ENCODE measurements at places on chromosomes 3 and 15.

DNA sequence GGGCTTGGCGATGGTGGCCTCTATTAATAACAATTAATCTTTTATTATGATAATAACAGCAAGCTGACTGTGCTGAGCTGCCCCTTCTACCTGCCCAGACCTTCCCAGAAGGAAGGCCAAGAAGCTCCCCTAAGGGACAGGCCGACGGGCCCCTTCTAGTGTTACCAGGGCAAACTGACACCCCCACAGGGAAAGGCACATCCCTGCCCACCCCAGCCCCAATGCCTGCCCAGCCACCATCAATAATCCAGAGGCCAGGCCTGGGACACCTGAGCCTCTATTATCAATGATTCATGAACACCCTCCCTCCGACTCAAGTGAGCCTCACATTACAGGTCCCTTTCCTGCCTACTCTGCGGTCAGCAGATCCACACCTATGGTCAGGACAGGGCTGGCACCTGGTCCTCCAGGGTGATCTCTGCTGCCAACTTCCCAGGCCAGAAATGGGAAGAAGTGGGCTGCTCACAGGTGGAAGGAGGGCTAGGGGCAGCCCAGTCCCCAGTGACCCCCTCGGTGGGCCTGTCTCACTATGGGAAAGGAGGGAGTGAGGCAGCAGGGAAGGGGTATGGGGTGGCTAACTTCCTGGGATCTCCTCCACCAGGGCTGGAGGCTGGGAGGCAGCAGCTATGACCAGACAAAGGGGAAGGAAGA is 1.8 kb downstream of the TWF2 start:
- H3K27ac ChIP-seq: peak overlapping the region; percentile 93
- no peak for DNase-seq
- peaks cover 3% of the 10 kb centered on the region for H3K36me3 ChIP-seq
- peaks cover 44% of the 10 kb centered on the region for H3K4me1 ChIP-seq

DNA sequence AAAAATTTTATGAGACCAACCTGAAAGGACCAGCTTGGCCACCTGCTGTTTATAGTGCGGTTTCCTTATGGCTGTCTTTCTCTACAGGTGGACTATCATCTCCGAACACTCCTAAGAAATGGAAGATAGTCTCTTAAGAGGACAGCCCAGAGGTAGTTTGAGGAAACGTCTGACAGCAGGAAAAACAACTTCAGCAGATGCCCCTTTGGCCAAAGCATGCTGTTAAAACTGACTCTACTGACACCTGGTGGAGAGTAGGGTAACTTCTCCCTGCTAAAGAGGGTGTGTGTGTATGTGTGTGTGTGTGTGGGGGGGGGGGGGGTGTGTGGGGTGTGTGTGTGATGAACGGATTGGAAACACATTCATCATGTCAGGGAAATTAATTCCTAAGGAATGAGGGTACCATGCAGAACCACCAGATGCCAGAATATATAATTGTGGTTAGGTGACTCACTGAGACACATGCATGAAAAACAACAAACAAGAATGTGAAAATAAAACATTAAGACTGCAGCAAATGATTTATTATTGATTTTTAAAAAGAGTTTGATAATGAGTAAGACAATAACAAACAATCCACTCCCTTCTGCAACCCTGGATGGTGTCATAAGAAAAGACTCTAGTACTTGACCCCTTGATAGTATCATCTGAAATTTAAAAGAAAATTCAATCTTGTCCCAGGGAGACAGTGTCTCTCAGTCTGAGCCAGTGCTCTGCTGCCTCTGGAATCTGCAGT is 256.5 kb downstream of the THRB start:
- no peak for DNase-seq
- no peak overlapping the region for H3K4me3 ChIP-seq
- no peaks in the 10 kb centered on the region for H3K36me3 ChIP-seq
- H3K27ac ChIP-seq: peak overlapping the region; percentile 71
- no peaks in the 10 kb centered on the region for H3K27me3 ChIP-seq

- H3K4me1 ChIP-seq: no peaks in the 10 kb centered on the region
- H3K36me3 ChIP-seq: no peaks in the 10 kb centered on the region
- no peaks in the 10 kb centered on the region for H3K27me3 ChIP-seq
- H3K4me3 ChIP-seq: no peak overlapping the region
- no peak for DNase-seq
Observed at GRCh38 chr3:64837126-64837738, 149.4 kb upstream of the ADAMTS9 start.

DNA sequence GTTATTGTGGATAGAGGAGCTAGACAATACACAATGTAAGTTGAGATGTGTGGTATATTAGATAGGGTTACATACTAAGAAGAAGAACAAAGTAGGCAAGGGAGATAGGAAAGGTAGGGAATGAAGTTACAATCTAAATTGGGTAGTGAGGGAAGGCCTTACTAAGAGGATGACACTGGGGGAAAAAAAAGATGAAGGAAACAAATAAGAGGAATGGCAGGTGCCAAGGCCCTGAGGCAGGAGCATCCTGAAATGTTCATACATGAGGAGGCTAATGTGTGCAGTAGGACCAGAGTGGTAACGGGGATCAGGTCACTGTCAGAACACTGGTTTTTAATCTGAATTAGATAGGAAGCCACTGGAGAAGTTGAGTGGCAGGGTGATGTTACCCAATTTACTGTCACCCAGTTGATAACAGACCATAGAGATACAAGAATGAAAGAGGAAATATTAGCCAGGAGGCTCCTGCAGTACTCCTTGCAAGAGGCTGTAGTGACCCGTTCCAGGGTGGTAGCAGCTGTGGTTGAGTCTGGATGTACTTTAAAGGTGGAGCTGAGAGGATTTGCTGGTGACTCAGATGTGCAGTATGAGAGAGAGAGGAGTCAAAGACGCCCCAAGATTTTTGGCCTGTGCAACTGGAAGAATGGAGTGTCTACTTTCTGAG is 14.4 kb downstream of the RTP1 start:
- peaks cover 2% of the 10 kb centered on the region for H3K27me3 ChIP-seq
- no peak overlapping the region for H3K27ac ChIP-seq
- no peak overlapping the region for H3K4me3 ChIP-seq
- DNase-seq: no peak
- no peaks in the 10 kb centered on the region for H3K36me3 ChIP-seq
- peaks cover 38% of the 10 kb centered on the region for H3K4me1 ChIP-seq

- peaks cover 16% of the 10 kb centered on the region for H3K4me1 ChIP-seq
- H3K36me3 ChIP-seq: peaks cover 37% of the 10 kb centered on the region
- no peak for DNase-seq
- no peak overlapping the region for H3K27ac ChIP-seq
Observed at GRCh38 chr3:113283306-113283705, 71.9 kb downstream of the BOC start.

DNA sequence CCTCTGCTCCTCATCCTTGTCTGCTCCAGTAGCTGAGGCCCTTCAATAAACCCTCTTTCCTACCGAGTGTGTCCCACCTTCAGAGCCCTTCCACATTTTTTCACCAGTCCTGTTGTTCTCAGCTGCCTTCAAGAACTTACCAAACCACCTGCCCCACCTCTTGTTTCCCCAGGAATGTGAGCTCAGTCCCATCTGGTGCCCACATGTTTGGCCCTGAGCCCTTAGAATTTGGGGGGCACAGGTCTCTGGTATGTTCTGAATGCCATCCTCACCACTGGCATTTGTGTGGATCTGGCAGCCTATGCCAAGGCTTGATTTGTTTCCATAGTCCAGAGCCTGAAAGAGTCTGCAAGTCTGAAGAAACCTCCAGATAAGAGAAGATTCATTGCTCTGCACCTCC is 315.2 kb upstream of the PPP2R3A start:
- H3K27me3 ChIP-seq: no peaks in the 10 kb centered on the region
- no peak for DNase-seq
- no peak overlapping the region for H3K4me3 ChIP-seq
- no peak overlapping the region for H3K27ac ChIP-seq
- H3K36me3 ChIP-seq: no peaks in the 10 kb centered on the region
- H3K4me1 ChIP-seq: no peaks in the 10 kb centered on the region

DNA sequence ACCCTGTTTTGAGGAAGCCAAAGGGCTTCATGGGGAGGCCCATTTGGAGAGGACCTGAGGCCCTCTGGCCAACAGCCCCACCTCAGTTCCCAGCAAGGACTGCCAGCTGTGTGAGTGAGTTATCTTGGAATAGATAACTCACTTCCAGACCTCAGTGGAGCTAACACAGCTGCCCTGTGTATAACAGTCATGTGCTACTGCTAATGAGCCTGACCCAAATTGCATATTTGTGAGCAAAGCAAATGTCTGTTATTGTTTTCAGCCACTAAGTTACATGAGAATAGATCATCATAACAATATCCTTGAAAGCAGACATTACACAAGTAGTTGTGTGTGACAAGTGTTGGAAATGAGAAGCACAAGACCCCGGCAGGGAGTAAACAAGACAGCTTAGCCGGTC is 355.8 kb downstream of the MCTP2 start:
- H3K4me3 ChIP-seq: no peak overlapping the region
- no peaks in the 10 kb centered on the region for H3K27me3 ChIP-seq
- H3K4me1 ChIP-seq: no peaks in the 10 kb centered on the region
- no peak for DNase-seq
- no peaks in the 10 kb centered on the region for H3K36me3 ChIP-seq

DNA sequence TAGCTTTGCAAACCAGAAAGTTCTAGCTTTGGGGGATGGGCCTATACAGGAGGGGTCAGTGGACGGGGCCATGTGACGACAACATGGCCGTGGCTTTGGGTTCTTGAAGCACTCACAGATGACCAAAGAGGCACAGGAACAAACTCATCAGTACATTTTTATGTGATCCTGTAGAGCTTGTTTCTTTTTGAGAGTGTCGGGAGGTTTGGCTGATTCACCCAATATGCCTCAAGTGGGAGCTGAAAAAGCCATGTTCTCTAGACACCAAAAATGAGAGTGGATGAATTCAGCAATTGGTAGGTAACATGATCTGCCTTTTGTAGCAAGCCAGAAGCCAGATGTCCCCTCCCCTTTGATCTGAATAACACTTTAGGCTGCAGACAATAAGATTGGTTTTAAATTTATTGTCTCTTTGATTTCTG is 30.1 kb downstream of the GREM1 start:
- H3K27me3 ChIP-seq: no peaks in the 10 kb centered on the region
- H3K4me1 ChIP-seq: peaks cover 35% of the 10 kb centered on the region
- peaks cover 3% of the 10 kb centered on the region for H3K36me3 ChIP-seq

DNA sequence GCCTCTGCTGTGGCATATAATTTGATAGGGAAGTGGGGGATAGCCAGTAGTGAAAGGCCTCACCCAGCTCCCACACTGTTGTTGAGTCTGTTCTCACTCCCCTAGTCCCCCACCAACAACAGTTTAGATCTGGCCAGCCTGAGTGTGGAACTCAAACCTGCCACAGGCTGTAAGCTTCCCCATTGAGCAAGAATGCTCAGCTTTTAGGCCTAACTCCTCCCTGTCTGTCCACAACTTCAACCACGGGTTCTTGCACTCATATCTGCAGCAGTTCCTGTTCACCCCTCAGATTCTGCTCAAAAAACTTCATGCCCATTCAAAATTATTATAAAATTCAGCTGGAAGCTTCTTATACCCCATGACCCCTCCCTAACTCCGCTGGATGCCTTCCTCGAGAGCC is 975.1 kb downstream of the NSUN3 start:
- H3K27me3 ChIP-seq: peaks cover 2% of the 10 kb centered on the region
- H3K27ac ChIP-seq: no peak overlapping the region
- H3K36me3 ChIP-seq: no peaks in the 10 kb centered on the region
- H3K4me1 ChIP-seq: no peaks in the 10 kb centered on the region
- H3K4me3 ChIP-seq: no peak overlapping the region
- no peak for DNase-seq
